ENCODE measurements at places on chromosomes 4 and X.
A peak's percentile ranks its signal among the peaks of the same experiment; 100 is the strongest.

DNA sequence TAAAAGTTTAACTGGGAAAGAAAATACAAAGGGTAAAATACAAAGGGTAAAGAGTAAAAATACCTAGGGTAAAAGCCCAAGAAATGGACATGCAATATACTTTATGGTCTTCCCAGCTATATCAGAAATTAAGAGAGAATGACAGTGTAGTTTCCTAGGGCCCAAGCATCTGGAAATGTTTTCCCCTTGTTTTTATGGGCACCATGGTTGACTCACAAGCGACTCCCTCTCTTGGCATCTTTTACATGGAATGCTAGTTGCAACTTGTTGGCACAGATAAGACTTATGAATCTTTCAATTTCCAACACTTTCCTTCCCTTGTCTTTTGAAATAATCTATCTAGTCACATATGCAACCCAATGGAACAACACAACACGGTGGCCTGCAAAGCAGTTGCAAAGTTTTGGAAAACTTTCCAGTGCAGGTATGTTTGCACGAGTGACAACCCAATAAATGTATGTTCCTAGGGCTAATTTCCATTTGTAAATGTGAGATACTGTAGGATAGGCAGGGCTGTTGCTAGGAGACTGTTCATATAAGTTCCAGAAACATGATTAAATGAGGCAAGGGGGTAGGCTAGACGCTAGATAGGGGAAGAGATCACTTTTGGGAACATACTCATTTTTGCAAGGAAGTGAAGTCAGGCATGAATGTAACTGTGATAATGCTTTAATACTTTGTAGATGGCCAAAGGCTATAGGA lies 36.4 kb upstream of the CWH43 start:
- DNase-seq = no peak

GRCh38 chr4:176538217-176538925 lies 218.6 kb downstream of the SPCS3 start:
- no peak for DNase-seq

- no peak for DNase-seq
Measured at GRCh38 chrX:38596939-38597338, 35.6 kb downstream of the TSPAN7 start.

GRCh38 chr4:114875630-114876029 lies 237.8 kb downstream of the NDST4 start:
- no peak for DNase-seq

DNA sequence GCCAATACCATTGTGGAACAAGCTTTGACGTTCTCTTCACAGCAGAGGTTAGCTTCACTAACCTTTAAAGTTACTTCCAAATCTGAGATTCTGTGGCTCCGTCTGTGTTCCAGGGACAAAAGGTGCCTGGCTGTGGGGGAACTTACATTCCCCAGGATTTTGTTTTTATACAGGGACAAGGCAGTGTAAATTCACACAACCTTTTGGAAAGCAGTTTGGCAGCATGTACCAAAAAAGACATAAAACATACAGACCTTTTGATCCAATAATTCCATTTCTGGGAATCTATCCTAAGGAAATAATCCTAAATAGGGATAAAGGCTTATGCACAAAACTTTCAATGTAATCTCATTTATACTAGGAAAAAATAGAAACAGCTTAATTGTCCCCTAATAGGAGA lies 8.9 kb upstream of the C1QTNF7 start:
- DNase-seq = no peak

DNA sequence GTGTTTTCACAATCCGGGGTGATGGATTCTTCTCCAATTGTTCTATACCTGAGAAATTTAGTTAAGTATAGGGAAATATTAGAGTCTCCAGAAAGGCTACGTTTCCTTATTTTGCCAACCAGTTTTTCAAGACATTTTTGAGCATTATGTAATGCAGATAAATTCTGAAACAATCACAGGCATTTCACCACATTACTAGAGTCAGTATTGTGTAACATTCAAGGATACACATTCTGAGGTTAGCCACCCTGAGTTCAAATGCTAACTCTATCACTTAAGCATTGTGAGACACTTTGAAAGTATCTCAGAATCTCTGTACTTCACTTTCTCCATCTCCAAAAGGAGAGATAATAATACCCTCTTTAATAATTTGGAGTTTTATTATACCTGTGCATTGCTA lies 10.6 kb downstream of the SULT1B1 start:
- peak; percentile 85 for DNase-seq

DNA sequence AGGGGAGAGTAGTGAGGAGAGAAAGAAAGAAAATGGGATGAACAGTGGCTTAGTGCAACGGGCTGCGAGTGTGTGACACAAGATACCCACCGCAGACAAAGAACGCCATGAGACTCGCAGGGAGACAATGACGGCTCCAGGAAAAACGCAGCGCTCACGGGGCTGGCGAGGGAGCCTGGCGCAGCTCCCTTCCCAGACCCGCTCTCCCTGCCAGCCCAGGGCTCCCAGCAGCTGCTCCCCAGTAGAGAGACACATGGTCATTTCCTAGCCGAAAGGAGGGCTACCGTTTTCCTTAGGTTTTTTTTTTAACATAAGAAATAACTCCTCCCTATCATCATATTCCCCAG lies 149.5 kb downstream of the MAML3 start:
- DNase-seq = no peak

All from AML-193 (cell line).